ENCODE measurements at places on chromosomes 7 and 10. TPM values are rescaled to one million over a fixed set of nuclear protein-coding genes. Genes with fewer than 3 reads are reported as not detected.

Gene FEZF1
- not detected for total RNA-seq

Gene SEMA3A
- total RNA-seq = 88.9 TPM

Gene HOXA3
- 1.4 TPM for total RNA-seq

Gene CCL24
- total RNA-seq = not detected

Gene HGF
- total RNA-seq = 1.8 TPM

Gene NKX6-2
- total RNA-seq = not detected

Gene UPK3B
- not detected for total RNA-seq

Gene GPR22
- not detected for total RNA-seq

Gene MUC12
- not detected for total RNA-seq

Gene SLC25A40
- 10.4 TPM for total RNA-seq

Gene NKX2-3
- total RNA-seq = 5.2 TPM

Gene CD36
- 0.15 TPM for total RNA-seq

Gene NPY4R
- total RNA-seq = not detected

Gene THSD7A
- total RNA-seq = 14.3 TPM

Gene VAX1
- not detected for total RNA-seq

Gene LHFPL3
- total RNA-seq = not detected

Gene GIMAP2
- 44.5 TPM for total RNA-seq

Gene CDH23
- under 0.01 TPM for total RNA-seq

Gene GTF2IRD2
- 3.8 TPM for total RNA-seq

Gene OIT3
- total RNA-seq = not detected

Gene OPN1SW
- not detected for total RNA-seq

Gene SLC13A4
- total RNA-seq = not detected

Gene SCART1
- total RNA-seq = 0.76 TPM
